ENCODE measurements at places on chromosomes 5 and 9. TPM values are rescaled to one million over a fixed set of nuclear protein-coding genes. Genes with fewer than 3 reads are reported as not detected.

- DNase-seq: peak; percentile 20
Observed at GRCh38 chr9:7656636-7657035, 142.9 kb downstream of the DMAC1 start.

- DNase-seq: no peak
Observed at GRCh38 chr5:159444441-159445082, 114.3 kb upstream of the IL12B start.

Gene IL13
- not detected for polyA plus RNA-seq

GRCh38 chr5:171619196-171619595, 166.4 kb upstream of the SMIM23 start:
- DNase-seq: no peak

DNA sequence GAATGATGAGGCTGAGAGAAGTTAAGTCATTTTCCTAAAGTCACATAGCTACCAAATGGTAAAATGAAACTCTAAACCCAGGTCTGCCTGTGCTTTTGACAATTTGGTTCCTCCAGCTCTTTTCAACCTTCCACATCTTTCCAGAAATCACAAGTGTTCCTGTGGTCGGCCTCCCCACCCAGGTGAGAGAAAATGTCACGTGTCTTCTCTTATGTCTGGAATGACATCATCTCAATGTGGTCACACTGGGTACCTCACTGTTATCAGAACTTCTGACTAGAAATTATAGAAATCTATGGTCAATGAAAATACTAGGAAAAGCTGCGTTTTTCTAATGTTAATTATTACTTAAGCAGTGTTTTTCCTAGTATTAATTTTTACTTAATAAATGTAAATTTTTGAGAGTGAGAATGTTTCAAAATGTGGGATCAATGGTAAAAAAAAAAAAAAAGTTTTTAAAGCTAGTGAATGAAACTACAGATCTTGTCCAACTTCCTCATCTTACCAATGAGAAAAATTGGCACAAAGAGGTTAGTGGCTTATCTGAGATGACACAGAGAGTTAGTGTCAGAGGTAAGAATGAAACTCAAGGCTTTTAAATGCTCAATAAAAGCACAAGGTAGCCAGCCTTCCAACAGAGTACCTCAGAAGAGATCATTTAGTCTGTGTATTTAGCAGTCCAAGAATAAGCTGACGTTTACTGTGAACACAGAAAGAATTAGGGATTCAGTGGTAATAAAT, 228.7 kb upstream of the NR4A3 start:
- no peak for DNase-seq

Gene SURF6
- 12.3 TPM for polyA plus RNA-seq

Gene FOXD4L5
- polyA plus RNA-seq: 0.04 TPM

Gene CBY3
- not detected for polyA plus RNA-seq

DNA sequence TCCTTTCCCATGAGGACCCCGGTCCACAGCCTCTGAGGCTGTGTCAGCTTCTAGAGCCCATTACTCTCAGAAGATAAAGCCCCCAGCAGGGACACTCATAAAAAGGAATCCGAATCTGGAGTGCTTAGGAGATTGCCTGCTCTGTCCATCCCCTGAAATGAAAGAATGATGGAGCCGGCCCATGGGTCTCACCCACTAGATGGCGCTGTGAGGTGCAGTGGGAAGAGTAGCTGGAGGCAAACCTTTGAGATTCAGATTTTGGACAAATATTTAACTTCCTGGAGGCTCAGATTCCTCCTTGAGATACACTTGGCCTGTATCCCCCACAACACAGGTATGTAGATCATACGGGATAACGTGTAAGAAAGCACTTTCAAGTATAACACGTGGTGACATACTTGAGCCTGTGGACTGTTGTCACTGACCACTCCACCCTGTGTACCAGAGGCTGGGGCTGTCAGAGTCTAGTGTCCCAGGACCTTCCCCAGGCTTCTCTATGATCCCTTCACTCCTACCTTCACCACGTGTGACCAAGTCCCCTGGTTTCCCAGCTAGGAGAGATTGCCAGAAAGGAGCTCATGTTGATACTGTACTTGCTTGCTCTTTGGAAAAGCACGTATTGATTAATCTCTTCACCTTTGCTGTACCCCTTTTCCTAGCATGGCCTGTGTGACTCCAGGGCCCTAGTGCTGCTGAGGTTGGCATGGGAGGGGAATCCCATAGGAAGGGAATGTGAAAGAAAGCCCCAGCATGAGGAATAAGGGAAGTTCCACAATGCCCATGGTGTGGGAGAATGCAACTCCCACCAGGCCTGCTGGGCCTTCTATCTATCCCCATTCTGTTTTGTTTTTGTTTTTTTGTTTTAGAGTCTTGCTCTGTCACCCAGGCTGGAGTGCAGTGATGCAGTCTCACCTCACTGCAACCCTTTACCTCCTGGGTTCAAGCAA, 32.1 kb downstream of the TRMO start:
- DNase-seq: peak; percentile 31

GRCh38 chr5:102018690-102019089, 277.4 kb downstream of the SLCO4C1 start:
- peak; percentile 36 for DNase-seq

DNA sequence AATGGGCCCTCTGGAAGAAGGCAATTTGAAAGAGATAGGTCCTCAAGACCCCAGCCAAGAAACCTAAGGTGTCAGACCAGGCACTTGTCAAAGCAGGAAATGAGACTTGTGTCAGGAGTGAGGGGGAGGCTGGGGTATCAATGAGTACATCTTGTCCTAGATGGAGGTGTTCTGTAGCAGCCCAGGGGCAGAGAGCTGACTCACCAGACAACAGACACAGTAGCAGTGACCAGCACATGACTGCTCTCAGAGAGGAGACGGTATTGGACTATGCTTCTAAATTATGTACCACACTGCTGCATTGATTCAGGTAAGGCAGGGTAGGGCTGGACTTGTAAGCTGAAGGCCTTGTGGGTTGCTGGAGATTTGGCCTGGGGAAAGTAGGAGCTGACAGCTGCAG, 551.2 kb upstream of the KLF4 start:
- DNase-seq: no peak

Gene RNF224
- not detected for polyA plus RNA-seq

DNA sequence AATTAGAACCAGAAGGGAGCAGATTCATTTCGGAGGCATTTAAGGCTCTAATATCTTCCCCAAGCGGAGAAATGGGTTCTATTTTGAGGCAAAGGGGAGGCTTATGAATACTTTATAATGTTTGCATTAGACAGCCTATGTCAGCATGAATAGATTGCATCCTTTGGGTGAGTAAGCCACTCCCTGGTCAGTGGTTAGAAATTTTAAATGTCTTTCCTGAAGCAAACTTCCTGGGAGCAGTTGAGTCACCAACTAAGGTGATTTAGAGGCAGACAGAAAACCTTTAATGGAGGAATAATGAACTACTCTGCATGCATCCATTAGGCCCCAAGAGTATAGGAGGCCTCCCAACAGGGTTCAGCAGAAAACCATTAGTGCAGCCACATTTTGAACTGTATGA, 204.9 kb downstream of the ELAVL2 start:
- no peak for DNase-seq

DNA sequence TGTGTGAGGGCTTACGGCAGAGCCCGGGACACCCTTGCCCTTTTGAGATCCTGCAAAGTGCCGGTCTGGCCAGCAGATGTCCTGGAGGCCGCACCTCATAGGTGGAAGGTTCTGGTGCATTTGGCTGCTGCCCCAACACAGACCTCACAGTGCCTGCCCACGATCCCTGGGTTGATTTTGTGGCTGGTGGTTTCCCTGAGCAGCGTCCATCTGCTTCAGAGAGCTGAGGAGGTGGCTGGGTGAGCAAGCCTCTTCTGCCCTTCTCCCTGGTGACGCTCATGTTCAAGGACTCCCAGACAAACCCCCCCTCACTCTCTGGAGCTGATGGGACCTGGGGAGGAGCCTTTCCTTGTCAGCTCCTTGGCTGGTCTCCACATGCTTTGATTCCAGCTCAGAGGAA, 18.9 kb downstream of the BNIP1 start:
- DNase-seq: no peak

GRCh38 chr5:38468978-38469706, 87.3 kb downstream of the LIFR start:
- DNase-seq: peak; percentile 62

Gene TNC
- 0.53 TPM for polyA plus RNA-seq

GRCh38 chr5:14665949-14666348, 1.4 kb downstream of the OTULIN start:
- peak; percentile 33 for DNase-seq

Gene GABRA6
- polyA plus RNA-seq: not detected

- no peak for DNase-seq
Observed at GRCh38 chr5:73442231-73442811, 6.3 kb downstream of the FOXD1 start.

Measured in heart left ventricle (tissue), 16 donors.